ENCODE measurements at places on chromosomes 1 and 21. TPM values are rescaled to one million over a fixed set of nuclear protein-coding genes. Genes with fewer than 3 reads are reported as not detected.
A peak's percentile ranks its signal among the peaks of the same experiment; 100 is the strongest.

Gene KCNE2
- not detected for total RNA-seq

Gene SELP
- total RNA-seq: 0.13 TPM

Gene C1orf87
- not detected for total RNA-seq

GRCh38 chr21:14968029-14968428 is 96.8 kb downstream of the NRIP1 start:
- peaks cover 24% of the 10 kb centered on the region for H3K36me3 ChIP-seq
- no peaks in the 10 kb centered on the region for H3K4me1 ChIP-seq
- H3K27me3 ChIP-seq: no peaks in the 10 kb centered on the region
- H3K4me3 ChIP-seq: no peak overlapping the region

GRCh38 chr1:235999259-235999925 is 65.5 kb downstream of the NID1 start:
- peak overlapping the region; percentile 94 for H3K27ac ChIP-seq
- H3K27me3 ChIP-seq: peaks cover 3% of the 10 kb centered on the region
- H3K4me1 ChIP-seq: peaks cover 80% of the 10 kb centered on the region
- H3K36me3 ChIP-seq: peaks cover 1% of the 10 kb centered on the region
- H3K4me3 ChIP-seq: peak overlapping the region; percentile 32

DNA sequence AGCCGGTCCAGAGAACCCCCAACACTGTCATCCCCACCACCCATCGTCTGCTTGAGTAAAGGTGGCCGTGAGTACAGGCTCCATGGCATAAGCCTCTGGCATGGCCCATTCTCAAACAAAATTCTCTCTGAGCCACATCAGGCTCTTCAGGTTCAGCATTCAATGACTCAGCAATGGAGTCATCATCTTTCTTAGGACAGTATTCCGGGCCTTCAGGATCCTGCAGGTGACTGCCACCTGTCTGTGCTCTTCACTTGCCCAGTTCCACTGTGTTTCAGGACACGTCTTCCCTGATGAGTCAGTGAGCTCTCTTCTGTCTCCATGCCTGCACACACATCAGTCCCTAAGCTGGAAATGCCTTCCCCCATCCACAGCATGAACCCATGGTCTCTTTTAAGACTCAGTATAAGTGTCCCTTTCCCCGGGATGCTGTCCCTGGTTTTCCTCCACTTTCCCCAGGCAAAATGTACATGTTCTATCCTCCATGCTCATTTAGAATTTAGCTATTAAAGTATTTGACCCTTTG is 81.1 kb upstream of the FGGY start:
- DNase-seq: no peak
- peaks cover 6% of the 10 kb centered on the region for H3K36me3 ChIP-seq
- H3K4me3 ChIP-seq: no peak overlapping the region

- no peak overlapping the region for H3K4me3 ChIP-seq
- H3K27me3 ChIP-seq: no peaks in the 10 kb centered on the region
- H3K36me3 ChIP-seq: no peaks in the 10 kb centered on the region
These were observed 43.9 kb upstream of the C1orf174 start for GRCh38 chr1:3943806-3944577.

- H3K36me3 ChIP-seq: peaks cover 58% of the 10 kb centered on the region
- no peak for DNase-seq
- H3K27ac ChIP-seq: no peak overlapping the region
- no peak overlapping the region for H3K4me3 ChIP-seq
- H3K27me3 ChIP-seq: no peaks in the 10 kb centered on the region
- no peaks in the 10 kb centered on the region for H3K4me1 ChIP-seq
These were observed 38.1 kb downstream of the MRAP start for GRCh38 chr21:32336711-32337110.
